ENCODE measurements at places on chromosomes 7 and 10.
A peak's percentile ranks its signal among the peaks of the same experiment; 100 is the strongest.

DNA sequence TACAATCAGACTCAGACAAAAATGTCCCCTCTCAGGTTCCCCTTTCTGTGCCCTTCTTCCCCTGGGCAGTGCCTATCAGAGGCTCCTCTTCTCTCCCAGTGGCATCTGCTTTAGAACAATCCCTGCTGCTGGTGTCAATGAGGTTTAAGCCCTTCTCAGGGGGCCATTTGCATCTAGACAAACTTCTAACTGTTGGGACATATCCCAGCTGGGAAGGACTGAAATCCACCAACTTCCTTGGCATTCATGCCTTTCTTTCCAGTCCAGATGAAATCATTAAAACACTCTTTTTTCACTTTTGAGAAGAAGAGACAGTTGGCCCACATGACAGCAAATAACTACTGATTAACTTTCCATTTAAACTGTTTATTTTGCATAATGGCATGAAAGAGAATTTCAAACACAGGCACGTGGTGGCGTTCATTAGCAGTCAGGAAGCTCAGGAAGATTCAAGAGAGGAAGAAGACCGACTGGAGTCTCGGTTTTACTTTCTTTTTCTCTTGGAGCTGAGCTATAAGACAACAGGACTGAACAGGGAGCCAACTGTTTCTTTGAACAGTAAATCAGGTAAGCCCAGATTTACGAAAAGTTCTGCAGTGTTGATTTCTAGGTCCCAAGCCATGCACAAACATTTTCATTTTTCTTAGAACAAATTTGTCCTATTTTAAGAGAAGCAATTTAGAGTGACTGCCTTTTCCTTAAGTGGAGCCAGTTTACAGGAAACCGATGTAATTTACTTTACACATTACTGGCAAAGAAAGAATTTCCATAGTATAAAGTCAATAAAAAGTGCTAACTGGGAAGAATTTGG, at the start of gene GIMAP2:
Gene GIMAP2, plus strand, starts transcription at position 488 of the 811 bp plus-strand sequence. CDS start 1,354 bp downstream, outside the sequence.
- peak; percentile 78 for DNase-seq

DNA sequence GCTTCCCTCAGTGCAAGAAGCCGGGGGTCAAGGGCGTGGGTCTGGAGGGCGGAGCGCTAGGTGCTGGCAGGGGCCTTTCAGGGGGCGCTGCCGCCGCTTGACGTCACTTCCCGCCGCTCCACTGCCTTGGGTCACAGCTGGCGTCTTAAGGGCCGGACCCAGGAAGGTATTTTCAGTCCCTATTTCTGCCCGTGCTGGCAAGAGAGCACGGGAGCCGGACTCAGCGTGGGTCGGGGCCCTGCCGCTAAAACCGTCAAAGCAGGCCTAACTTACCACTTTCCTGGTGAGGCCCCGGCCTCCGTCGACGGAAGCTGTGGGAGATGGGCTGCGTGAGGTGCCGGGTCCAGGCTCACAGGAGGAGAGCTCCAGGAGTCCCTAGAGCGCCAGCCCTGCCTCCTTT, 12.0 kb downstream of the VAX1 start:
- no peak for DNase-seq

DNA sequence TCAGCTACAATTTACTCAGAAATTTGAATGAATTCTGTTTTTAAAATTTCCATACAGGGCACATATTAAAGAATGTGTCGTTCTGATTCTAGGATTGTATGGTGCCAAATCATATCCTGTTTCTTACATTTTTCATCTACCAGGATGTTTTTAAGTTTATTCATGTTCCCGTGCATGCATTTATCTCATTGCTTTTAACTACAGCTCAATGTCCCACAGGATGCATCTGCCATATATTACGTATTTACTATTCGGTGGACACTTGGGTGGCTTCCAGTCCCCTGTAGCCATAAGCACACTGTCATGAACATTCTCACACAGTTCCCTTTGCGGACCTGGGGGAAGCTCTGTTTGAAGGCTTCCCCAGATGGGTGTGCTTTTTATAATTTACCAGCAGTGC, 122.3 kb downstream of the CCDC71L start:
- DNase-seq = no peak

GRCh38 chr7:117809958-117810357, 63.3 kb downstream of the CTTNBP2 start:
- no peak for DNase-seq

DNA sequence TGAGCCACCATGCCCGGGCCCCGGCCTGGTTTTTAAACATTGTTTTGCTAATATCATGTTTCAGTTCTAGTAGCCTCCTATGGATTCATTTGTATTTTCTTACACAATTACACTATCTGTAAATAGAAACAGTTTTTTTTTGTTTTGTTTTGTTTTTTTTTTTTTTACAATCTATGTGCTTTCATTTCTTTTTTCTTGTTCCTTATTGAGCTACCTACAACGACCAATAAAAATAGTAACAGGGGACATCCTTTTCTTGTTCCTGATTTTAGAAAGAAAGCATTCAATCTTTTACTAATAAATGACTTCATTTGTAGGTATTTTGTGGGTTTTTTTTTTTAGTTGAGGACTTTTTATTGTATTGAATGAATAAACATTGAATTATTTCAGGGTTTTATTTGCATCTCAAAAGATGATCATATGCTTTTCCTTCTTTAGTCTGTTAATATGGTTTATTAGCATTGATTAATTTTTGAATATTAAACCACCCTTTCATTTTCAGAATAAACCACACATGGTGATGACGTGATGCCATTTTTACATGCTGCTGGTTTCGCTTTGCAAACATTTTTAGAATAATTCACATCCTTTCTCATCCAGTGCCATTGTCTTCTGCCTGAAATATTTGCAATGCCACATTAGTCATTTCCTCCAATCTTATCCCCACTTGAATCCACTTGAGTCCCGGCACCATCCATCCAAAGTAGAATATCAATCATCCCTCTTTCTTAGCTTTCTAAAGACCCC, 18.1 kb upstream of the AKR1E2 start:
- DNase-seq = no peak

DNA sequence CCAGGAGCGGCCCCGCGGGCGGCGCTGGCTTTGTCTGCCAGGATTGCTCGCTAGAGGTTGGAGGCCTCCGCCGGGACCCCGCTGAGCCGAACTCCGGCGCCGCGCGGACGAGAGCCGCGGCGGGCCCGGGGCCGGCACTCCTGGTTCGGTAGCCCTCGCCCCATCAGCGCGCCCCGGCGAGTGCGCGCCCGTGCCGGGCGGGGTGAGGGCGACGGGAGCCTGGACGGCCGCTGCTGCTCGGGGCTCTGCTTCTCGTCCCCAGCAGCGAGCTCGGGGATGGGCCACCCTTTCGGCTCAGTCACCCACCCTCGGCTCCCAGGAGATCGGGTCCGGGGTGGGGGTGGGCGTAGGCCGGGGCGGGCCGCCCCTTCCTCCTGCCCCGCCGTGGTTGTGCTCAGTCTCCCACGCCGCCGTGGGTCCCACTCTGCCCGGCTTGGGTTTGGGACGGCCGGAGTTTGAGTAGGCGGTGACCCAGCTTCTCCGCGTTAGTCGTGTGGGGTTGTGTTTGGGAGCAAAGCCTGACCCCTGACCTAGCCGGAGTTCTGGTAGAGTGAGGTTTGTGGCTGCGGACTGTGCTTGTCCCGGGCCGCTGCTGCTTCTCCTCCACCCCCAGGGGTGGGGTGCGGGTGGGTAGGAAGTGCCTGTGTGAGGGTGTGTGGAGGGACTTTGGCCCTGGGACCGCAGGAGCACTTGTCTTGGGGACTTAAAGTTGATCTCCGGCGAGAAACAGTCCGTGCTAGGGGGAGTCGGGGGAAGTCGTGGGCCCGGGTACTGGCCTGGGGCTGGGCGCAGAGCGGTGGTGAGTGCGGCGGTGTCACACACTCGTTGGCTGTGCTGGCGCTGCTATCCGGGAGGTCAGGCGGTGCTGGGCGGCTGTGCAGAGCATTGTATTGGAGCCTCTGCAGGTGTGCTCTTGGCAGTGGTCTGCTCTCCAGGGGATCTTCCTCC, 677 bp downstream of the TSPAN14 start:
- DNase-seq = peak; percentile 11

GRCh38 chr10:126250527-126251310, 137.6 kb downstream of the ADAM12 start:
- DNase-seq = no peak

DNA sequence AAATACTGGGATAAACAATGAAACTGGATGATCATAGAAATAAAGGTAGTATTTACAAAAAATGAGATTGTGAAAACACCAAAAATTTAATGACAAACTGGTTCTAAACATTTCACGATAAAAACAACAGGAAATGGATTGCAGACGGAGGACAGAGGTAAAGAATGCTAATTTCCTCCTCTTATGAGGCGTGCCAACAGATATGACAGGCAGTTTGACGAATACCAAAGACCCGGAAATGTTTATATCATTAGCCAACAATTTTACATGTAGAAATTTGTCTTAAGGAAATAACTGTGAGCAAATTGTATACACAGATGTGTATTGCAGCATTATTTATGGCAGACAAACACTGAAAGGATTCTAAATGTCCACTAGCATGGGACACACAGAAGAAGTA, 162.0 kb upstream of the MGMT start:
- DNase-seq = no peak

DNA sequence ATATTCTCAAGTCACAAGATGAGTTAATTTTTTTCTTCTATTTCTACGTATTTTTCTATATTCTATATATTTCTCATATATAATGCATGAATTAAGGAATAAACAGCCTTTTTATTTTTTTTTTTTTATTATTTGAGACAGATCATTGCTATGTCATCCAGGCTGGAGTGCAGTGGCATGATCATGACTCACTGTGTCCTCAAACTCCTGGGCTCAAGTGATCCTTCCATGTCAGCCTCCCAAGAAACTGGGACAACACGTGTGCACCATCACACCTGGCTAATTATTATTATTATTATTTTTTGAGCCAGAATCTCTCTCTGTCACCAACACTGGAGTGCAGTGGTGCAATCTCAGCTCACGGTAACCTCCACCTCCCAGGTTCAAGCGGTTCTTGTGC, 1.5 kb downstream of the CLDN12 start:
- no peak for DNase-seq

DNA sequence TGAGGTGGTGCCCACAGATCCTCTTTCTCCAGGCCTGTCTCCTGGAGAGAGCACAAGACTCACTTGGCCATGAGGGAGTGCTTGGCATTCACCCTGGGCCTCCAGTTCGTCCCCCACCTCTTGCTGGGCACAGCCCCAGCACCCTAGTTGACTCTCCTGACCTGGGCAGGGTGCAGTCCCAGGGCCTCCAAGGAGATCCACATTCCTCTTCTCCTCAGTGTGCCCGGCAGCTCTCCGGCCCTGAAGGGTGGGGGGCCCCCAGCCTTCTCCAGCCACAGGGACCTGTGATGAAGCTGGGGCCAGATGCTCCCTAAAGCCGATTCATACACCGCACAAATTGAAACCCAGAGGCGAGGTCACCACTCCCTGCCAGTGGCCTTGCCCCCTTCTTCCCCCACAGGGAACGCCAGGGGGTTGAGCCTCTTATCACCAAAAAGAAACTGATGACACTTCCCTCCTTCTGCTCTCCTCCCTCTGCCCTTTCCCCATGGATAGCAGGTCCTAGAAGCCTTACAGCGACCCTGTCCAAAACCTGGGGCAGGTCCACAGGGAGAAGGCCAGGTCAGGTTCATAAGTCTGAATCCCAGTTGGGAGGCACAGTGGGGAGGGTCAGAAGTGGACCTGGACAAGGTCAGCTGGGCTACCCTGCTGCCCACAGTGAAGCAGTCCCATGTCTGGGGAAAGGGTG, 3.1 kb downstream of the EN2 start:
- no peak for DNase-seq

- DNase-seq = peak; percentile 81
These were observed 208.6 kb downstream of the ADAM12 start for GRCh38 chr10:126179637-126180036.

GRCh38 chr7:3397324-3397723, 96.3 kb downstream of the SDK1 start:
- no peak for DNase-seq

DNA sequence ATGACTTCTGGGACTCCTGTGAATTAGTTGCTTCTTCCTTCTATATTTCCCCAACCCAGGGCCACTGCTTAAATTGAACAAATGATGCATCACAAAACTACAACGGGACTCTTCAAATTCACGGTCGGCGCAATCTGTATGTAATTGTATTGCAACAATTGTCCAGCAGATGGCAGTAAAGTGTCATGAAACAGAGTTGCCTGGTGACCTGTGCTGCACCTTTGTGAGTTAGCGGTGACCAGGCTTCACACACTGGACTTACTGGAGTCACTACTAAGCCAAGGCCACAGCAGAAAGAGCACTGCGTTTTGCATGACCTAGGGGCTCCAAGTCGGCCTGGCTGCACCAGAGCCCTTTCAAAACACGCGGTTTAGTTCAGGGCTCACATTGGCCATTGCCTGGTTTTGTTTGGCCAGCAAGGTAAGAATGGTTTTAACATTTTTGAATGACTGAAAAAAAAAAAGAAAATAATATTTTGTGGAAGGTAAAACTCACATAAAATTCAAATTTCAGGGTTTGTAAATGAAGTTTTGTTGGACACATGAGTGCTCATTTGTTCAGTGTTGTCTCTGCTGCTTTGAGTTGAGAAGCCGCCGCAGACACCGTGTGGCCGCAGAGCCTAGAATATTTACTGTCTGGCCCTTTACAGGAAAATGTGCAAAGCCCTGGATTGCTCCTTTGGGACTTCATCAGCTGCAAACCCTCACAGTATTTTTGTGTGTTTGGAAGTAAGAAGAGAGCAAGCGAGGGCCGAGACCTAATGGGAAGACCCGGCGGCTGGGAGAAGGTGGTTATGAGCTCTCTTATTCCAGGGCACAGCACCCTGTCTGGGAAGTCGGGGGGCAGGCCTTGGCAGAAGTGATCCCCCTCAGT, 23.2 kb upstream of the ZNF32 start:
- peak; percentile 26 for DNase-seq

- DNase-seq = no peak
These were observed 210.0 kb downstream of the WDR37 start for GRCh38 chr10:1266033-1266802.

GRCh38 chr7:72032934-72033333, 379.2 kb downstream of the CALN1 start:
- DNase-seq = no peak

DNA sequence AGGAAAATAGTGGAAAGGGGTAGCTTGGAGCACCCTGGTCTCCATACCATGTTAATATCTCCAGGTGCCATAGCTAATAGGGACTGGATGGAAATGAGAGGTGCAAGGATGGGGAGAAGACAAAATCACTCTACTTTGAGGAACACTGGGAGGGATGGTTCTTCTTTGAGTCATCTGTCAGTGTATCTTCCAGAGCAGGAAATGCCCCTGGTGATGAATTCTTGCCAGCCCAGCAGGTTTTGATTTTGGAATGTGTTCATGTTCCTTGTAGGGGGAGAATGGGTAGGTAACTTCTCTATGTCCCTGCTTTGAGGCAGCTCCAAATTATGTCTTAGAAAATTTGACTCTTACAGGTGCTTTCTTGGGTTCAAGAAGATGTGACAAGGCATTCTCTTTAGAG, 177.0 kb upstream of the GLI3 start:
- no peak for DNase-seq

DNA sequence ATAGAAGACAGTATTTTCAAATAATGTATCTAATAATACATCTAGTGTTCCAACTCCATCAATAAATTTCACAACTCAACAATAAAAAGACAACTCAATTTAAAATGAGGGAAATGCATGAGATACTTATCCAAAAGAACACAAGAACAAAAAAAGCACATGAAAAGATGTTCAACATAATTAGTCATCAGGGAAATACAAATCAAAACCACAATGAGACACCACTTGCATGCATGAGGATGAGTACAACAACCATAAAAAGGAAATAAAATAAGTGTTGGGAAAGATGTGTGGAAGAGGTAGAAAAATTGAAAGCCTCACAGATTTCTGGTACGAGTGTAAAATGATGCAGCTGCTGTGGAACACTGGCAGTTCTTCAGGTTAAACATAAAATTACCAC, 111.6 kb upstream of the PTPRZ1 start:
- DNase-seq = no peak

GRCh38 chr10:96341219-96342182, 17.3 kb downstream of the OPALIN start:
- no peak for DNase-seq

GRCh38 chr7:110675383-110676103, 415.4 kb upstream of the LRRN3 start:
- no peak for DNase-seq
